ENCODE measurements at places on chromosomes 6 and 20.

DNA sequence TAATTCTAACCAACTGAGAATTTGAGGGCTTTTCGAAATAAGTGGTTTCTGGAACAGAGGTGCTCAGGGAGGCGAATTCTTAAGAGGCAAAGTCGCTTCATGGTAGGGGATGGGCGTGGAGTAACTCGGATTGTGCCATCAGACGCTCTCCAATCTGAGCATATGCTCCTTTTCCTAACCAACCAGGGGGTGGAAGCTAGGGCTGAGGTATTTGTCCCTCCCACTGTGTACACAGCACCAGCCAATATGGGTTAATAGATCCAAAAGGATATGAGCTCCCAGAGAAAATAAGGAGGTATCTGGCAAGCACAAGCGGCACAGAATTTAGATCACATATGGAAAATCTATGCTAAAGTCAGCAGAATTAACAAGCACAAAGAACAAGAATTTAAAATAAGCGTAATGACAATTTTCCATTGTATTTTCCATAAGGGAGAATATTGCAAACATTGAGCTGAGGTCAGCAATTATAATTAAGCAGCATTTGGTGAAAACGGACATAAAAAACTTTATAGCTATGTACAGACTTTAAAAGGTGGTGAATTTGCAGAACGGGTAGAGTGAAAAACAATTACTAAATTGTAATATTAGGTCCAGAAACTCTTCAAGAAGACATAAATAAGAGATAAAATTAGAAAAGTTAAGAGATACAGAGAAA lies 55.0 kb upstream of the PHACTR1 start:
- no peak for DNase-seq

- DNase-seq = no peak
These were observed 631.2 kb upstream of the SYNCRIP start for GRCh38 chr6:86273936-86274335.

DNA sequence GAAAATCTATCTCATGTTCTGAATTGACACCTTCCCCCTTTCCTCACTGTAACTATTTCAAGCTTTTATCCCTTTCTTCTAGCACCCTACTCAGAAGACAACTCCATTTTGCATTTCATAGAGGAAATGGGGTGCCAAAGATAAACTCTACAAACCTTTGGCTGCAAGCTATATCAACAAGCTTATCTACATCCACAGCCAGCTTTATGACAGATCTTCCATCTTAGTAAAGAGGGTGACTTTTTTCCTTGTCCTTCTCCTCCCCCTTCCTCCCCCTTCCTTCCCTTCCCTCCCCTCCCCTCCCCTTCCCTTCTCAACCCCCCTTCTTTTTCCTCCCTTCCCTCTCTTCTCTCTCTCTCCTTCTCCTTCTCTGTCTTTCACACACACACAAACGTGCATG lies 58.0 kb upstream of the OLIG3 start:
- DNase-seq = no peak

DNA sequence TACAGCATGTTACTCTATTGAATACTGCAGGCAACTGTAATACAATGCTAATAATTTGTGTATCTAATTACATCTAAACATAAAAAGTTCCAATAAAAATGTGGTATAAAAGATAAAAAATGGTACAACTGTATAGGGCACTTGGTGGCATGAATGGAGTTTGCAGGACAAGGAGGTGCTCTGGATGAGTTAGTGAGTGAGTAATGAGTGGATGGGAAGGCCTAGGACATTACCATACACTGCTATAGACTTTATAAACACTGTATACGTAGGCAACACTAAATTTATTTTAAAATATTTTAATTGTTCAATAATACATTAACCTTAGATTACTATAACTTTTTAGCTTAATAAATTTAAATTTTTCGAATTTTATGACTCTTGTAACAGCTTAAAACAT lies 579.6 kb upstream of the MAN1A1 start:
- DNase-seq = no peak

DNA sequence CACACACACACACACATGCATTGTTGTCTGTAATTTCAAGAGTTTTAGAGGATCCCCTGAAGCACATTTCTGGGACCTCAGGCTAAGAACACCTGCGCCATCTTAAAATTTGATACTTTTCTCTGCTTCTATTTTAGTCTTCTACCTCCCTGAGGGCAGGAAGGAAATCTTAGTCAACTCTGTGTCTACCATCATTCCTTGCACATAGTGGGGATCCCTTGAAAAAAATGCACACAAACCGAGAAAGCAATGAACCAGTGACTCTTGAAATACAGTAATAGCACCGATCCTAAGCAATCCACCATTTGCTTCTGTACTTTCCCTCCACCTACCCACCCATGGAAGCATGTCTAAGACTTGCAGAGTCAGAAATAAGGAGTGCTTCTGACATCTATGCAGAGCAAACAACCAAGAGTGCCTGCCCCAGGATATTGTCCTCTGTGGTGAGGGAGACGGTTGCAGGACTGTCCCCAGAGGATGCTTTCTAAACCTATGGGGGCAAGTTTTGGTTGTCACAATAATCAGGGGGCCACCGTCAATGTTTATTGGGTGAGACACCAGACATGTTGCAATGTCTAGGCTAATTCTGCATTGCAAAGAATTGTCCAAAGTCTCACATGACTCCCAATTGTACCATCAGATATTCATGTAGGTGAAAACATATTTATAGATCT lies 208.0 kb upstream of the TAB2 start:
- no peak for DNase-seq

DNA sequence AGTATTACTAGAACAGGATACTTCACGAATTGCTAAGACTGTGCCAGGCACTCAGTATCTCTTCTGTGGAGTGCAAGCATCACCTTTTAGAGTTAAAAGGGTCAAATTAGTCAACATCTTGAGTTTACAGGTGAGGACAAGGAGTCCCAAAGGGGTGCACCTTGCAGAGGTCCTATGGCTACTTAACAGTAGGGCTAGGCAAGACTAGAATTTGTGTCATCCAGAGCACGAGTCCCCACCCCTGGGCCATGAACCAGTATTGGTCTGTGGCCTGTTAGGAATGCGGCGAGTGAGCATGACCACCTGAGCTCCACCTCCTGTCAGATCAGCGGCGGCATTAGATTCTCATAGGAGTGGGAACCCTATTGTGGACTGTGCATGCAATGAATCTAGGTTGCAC lies 10.5 kb upstream of the DSTN start:
- no peak for DNase-seq

DNA sequence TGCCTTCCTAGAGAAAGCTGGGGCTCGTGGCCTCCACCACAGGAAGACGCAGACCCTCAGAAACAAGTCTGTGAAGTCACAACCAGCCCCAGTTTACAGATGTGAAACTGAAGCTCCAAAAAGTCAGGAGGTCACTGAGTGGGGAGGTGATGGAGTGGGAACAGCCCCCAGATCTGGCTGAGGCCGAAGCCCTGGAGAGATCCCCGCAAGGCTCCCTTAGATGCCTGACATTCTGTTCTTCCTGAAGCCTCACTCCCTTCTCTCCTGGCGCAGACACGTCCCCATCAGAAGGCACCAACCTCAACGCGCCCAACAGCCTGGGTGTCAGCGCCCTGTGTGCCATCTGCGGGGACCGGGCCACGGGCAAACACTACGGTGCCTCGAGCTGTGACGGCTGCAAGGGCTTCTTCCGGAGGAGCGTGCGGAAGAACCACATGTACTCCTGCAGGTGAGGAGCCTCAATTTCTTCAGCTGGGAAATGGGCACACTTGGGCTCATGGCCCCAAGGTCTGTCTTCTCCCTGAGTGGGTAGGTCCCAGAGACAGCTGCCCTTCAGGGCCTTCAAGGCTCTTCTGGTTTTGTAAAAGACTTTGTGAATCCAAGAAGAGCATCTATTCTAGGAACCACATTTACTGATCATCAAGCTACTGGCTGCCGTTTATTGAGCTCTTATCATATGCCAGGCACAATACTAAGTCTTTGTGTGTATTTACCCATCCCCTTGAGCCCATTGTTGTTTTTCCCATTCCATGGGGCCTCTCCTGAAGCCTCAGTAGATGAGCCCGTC lies 50.5 kb downstream of the HNF4A start:
- no peak for DNase-seq

- no peak for DNase-seq
These were observed 289.7 kb downstream of the HTR1B start for GRCh38 chr6:77173472-77174074.

DNA sequence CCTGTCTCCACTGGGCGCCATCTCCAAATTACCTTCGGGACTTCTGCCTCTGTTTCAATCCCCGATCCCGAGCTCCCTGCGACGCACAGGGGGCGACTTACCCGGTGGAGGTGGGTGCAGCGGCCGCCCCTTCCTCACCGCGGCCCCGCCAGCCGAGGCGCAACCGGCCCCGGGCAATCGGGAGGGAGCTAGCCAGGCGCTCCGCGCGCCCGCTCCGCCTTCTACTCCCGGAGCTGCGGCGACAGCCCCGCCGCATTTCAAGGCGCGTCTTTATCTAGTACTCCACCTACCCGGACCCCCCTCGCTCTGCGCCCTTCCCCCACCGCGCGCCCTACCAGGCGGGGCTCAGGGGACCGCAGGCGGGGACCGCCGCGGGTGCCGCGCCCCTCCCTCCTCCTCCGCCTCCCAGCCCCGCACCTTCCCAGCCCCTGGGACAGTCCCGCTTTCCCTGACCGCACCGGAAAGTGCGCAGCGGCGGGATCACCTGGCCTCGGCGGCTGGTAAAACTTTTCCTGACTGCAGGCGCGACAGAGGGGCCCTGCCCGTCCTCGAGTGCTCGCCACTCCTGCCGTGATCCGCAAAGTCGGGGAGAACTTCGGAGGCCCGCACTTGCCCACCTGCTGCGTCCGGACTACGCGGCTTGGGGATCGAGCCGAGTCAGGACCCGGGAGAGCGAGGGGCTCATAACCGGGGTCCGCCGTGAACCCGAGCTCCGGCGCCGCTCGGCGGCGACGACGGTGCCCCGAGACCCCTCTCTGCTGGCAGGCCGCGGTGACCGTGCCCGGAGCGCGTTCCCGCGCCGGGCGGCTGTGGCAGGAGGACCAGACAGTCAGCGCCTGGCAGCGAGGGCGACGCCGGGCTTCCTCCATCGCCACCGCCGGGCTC lies 8.0 kb upstream of the NKX2-2 start:
- DNase-seq = peak; percentile 58

DNA sequence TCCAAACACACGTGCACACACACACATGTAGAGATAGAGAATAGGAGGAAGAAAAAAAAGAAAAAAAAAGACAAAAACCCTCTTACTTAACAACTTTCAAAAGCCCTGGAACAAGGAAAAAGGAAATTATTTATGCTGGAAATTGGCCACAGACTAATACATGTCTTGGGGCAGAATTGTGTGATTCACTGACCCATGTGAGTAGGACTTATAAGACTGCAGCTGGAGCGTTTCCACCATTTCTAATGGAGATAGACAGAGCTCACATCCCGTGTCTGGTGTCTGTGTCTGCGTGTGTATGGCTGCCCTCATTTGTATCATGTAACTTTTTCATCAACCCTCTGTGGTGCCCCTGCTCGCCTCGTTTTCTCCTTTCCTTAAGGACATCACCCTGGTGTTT lies 99.8 kb upstream of the PDE10A start:
- no peak for DNase-seq

GRCh38 chr6:41713650-41714291 lies 21.6 kb downstream of the TFEB start:
- DNase-seq = peak; percentile 70

DNA sequence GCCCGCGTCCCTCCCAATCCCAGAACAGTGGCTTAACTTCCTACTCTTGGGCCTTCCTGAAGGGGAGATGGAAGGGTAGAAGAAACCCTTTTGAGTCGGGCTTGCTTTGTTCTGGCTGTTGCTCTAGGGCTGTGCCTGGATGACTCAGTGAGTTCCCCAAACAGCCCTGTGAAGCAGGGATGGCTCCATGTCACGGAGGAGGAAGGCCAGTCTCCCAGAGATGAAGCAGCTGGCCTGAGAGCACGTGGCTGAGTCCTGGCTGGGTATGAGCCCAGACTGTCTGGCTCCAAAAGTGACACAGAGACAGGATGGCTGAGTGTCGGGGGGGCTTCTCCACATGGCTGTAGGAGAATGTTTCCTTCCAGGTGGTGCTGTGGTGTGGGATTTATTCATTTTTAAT lies 4.6 kb downstream of the SYTL3 start:
- no peak for DNase-seq

GRCh38 chr6:94570581-94570980 lies 1006.8 kb upstream of the MANEA start:
- DNase-seq = no peak

- DNase-seq = peak; percentile 39
These were observed 7.0 kb downstream of the DYNLRB1 start for GRCh38 chr20:34522969-34523871.

DNA sequence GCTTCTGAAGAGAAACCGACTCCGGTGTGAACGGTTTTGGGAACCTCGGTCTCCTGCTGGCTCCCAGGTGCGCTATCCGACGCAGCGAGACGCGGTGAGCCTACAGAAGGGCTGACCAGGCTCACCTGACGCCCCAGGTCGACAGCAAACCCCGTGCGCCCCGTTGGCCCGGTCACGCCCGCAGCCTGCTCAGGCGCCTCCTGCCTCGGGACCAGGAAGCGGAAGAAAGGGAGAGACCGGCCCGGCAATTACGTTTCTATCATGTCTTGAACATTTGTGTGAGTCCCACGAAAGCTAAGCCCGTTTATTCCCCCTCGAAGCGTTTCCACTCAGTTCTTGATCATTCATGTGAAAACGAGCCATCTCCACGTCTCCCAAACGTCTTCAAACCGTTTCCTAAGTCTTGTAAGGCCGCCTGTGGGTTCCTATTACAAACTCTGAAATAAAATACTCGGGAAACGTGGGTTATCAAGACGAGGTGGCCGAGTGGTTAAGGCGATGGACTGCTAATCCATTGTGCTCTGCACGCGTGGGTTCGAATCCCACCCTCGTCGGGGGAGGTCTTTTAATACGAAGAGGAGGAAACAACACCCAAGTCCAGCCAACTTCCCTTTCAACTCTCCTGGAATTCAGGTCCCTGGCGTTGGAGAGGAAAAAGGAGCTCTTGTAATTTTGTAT lies 150.5 kb upstream of the PRSS16 start:
- no peak for DNase-seq

GRCh38 chr6:92723390-92723931 lies 695.9 kb downstream of the EPHA7 start:
- no peak for DNase-seq

DNA sequence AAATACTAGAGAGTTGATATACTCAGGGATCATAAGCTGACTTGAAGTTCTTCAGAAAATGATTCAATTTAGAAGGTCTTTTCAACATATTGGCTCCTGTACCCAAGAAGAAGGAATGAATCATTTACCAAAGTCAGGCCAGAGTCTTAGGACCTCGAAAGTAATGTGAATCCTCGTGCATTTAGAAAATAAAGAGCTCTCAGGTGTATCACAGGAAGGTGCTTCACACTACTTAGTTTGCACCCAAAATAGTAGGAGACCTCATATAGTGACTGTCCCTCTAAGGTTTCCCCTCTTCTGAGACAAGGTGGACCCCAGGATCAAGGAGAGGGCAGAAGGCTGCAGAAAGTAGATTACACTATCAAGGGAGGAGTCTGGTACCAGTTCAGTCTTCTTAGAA lies 71.8 kb downstream of the F13A1 start:
- DNase-seq = no peak

- DNase-seq = no peak
These were observed 10.0 kb downstream of the REV3L start for GRCh38 chr6:111472933-111473435.

DNA sequence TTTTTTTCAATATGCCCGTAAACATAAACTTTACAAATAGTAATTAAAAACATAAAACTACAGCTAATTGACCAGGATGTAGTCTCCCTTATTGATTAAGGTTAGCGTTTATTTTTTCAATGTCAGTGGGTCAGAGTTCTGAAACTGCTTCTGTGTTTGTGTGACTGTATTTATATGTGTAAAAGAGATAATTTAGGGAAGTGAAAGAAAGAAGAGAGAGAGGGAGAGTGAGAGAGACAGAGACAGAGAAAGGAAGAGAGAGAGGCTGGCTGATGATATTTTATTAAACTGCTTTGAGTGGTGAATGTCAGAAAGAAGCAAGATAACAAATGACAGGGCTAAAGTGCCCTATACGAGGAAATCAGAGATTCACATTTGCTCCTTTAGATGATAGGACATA lies 266.1 kb upstream of the PTCHD4 start:
- no peak for DNase-seq
